HTR-8/SVneo (cell line): ENCODE measurements at places on chromosomes 16 and 17.

GRCh38 chr17:31490671-31491375 is 99.3 kb downstream of the RAB11FIP4 start:
- DNase-seq, result no peak

DNA sequence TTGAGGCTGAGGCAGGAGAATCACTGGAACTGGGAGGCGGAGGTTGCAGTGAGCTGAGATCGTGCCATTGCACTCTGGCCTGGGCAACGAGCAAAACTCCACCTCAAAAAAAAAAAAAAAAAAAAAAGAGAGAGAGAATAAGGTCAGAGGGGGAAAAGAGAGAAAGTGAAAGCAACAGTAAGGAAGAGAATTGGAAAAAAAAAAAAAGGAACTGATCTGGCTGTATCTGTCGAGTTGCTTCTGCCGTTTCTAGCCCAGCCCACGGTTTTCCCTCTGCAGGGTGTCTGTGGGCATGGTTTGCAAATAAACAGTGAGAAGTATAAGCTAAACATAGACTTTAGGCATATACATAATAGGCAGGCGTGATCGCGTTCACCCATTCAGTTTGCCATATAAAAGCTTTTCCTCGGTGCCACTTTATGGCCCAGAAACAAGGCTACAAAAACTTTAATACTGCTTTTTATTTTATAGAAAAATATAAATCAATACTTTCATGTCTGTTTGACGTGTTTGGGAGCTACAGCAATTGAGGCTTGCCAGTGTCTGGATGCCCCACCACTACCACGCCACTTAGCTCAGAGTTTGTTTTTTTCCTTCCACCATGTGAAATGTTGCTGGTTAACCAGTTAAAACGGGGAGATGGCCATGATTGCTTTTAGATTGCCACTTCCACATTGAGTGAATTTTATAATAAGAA is 436.7 kb downstream of the MAF start:
- no peak for DNase-seq

DNA sequence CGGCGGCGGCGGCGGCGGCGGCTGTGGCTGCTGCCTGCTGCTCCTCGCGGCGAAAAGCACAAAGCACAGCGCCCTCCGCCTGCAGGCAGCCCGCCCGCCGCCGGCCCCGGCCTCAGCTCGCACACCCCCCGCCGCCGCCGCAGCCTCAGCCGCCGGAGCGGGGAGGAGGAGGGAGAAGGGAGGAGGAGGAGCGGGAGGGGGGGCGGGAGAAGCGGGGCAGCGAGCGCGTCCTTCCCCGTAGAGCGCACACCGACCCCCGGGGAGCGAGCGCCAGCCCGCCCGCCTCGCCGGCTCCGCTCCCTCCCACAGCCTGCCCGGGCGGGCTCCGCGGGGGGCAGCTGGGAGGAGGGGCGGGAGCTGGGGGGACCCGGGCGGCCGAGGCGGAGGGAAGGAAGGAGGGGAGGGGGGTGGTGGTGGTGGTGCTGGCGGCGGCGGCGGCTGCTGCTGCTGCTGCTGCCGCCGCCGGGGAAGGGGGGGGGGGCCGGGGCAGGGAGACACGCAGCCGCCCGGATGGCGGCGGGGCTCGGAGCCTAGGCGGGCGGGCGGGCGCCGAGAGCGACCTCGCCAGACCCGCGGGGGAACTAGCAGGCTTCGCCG is at the start of gene UBTF:
Gene UBTF (minus strand): TSS at position 60 of the 597 bp plus-strand sequence. CDS start 1,446 bp downstream, outside the sequence.
- peak; percentile 57 for DNase-seq

DNA sequence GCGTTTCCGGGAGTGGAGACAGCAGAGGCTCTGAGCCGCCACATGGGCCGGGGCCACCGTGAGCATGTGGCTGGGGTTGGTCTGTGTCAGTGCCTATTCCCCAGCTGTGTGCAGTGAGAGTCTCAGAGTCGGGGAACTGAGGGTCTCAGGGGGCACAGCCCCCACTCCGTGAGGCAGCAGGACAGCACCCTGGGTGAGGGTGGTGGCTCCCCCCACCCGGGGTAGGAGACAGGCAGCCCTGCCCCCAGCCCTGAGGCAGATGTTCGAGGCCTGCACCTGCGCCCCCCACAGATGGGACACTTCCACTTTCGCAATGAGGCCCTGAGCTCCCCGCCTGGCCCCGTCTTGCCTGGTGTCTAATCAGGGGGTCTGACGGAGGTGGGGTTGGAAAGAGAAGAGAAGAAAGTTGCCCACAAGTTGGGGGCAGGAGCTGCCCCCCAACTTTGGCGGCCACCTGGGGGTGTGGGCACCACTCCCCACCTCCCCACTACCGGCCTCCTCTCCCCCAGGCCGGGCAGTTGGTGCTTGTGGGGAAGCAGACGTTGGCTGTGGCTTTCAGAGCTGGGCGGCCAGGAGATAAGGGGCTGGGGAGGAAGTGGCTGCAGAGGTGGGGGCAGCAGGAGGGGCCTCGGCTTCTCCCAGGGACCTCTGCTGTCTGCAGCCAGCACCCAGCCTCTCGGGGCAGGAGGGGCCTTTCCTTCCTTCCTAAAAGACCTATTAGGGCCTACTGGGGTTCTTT is 1.8 kb upstream of the CBFA2T3 start:
- no peak for DNase-seq

DNA sequence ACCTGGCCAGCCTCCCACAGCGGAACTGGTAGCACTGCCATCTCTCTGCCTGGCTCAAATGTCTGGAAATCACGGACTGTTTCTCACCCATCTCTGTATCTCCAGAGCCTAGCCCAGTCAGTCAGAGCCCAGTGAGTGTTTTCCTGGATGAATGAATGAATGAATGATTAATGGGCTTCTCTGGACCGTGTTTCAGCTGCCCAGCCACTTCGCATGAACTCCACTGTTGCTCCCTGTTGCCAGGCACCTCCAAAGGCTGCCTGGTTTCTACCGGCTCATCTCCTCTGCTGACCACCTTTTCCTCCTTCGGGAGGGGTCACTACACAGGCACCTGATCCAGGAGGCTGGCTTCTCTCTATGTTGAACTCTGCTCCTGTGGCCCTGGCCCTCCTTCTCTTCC is 91.0 kb upstream of the SDK2 start:
- DNase-seq, result no peak

GRCh38 chr17:18992454-18993130 is 12.0 kb downstream of the FAM83G start:
- no peak for DNase-seq

DNA sequence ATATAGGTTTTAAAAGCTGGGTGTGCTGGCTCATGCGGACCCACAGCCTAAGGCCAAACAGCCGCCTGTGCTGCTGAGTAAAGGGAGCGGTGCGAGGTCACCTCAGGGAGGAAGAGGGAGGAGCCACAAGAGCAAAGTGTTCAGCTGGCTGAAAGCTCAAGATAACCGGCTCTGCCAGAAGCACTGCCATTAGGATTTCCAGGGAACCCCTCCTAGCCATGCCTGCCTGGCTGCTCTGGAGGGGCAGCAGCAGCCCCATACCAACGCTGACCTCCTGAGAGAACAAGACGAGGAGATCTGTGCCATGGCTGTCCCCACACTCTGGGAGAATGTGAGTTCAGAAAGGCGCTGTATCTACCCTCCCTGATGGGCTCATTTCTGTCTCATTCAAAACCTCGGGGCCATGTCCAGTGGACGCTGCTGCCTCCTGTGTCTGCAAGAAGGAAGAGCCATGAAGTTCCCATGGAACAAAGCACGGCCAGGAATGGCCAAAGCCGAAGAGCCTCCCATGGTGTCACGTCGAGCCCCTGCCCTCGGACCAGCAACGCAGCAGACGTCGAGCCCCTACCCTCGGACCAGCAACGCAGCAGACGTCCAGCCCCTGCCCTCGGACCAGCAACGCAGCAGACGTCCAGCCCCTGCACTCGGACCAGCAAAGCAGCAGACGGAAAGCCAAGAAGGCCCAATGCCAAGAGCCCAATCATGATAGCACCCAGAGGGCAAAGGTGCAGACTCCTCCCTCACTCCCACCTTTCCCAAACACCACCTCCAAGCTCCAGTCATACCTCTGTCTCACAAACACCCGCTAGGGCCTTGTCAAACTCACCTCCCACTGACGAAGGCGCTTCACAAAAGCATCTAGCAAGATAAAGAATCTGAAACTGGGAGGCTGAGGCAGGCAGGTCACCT is 107.0 kb downstream of the ANKRD11 start:
- no peak for DNase-seq

DNA sequence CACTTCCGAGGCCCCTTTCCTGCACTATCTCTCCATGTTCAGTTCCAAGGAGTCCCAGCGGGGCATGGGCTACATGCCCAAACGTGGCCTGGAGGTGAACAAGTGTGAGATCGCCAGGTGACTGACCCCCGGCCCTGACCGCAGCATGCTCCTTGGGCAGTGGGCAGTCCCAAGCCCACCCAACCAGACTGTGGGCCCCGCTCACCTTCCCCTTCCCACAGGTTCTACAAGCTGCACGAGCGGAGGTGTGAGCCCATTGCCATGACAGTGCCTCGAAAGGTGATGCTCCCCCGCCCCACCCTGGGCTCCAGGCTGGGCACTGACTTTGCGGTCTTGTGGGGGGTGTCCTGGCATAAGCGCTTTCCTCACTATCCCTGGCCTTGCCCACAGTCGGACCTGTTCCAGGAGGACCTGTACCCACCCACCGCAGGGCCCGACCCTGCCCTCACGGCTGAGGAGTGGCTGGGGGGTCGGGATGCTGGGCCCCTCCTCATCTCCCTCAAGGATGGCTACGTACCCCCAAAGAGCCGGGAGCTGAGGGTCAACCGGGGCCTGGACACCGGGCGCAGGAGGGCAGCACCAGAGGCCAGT is 4.7 kb downstream of the CORO1A start:
- DNase-seq, result no peak

- no peak for DNase-seq
Measured at GRCh38 chr17:34265711-34266110, 4.3 kb upstream of the CCL7 start.

GRCh38 chr17:27269201-27269600 is 24.7 kb upstream of the WSB1 start:
- no peak for DNase-seq

GRCh38 chr17:7977805-7978204 is 24.6 kb upstream of the GUCY2D start:
- no peak for DNase-seq

GRCh38 chr17:77240976-77241375 is 100.2 kb downstream of the SEC14L1 start:
- no peak for DNase-seq

DNA sequence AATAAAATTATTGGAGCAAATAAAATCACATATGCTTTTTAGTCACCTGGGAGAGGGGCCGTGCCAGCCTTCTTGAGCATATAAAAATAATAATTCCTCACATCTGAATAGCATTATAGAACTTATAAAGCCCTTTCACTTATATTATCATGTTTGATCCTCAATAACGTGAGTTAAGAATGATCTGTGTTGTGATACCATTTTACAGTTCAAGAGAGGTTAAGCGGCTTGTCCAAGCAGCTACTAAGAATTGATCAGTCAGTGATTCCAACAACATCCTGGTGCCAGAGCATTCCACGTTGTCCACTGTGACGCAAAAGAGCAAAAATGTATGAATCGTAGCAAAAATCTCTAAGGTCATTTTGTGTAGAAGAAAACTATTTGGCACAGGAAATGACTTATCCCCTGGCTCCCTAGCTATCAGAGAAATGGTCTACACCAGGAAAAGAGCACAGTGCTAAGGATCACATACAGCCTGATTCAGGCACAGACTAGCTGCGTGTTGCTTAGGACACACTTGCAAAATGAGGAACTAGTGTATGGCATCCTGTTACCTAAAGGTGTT is 33.0 kb downstream of the ANKFN1 start:
- peak; percentile 57 for DNase-seq

- DNase-seq, result peak; percentile 40
Measured at GRCh38 chr16:84484579-84485254, 19.7 kb downstream of the MEAK7 start.
